ENCODE measurements at places on chromosomes 11 and 22.

DNA sequence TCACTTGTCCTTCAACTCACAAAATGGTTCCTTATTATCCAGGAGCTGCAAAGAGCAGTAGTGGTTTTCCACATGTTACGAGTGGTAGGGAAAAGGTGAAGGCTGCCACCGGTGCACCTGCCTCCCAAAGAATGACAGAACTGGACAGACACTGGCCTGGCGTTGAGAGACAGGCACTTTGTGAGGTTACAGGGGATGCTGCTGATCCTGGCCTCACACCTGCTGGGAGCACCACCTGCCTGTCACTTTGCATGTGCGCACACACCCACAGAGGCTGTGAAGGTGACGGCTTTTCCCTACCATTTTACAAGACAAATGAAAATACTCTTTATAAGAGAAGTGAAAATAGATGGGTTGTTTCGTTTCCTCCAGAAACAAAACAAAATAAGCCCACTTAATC lies 175.3 kb upstream of the B3GAT1 start:
- no peak for DNase-seq

- DNase-seq = no peak
Observed at GRCh38 chr22:35746946-35747703, 29.5 kb downstream of the APOL5 start.

DNA sequence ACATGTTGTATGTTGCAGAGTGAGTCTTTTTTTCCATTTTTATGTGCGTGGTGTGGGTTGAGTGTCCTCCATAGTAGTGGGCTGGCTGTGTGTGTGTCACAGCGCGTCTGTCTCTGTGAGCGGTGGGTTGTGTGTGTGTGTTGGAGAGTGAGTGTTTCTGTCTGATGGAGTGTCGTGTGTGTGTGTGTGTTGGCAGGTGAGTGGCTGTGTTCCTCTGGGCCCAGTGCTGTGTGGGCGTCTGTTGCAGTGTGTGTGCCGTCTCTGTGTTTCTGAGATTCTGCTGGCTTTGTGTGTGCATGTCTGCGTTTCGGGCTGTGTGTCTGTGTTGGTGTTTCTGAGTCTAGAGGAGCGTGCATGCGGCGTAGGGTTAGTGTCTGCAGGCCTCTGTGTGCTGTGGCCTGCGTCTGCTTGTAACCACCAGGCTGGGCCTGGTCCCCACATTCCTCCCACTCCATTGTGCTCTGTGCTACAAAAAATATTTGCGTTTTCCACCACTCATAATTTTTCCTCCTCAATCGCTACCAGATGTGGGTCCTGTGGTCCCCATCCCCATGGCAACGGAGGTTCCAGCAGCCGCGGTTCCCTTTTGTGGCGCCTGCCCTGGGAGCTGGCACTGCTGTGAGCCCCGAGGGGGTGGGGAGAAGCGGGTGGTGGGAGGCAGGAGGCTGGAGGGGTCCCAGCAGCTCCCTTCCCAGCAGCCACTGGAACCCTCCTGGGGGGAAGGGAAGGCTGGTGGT lies 15.2 kb downstream of the SCARF2 start:
- DNase-seq = no peak

- no peak for DNase-seq
Observed at GRCh38 chr22:43753688-43754087, 58.4 kb downstream of the EFCAB6 start.

GRCh38 chr11:35099278-35100012 lies 39.5 kb upstream of the CD44 start:
- DNase-seq = no peak

DNA sequence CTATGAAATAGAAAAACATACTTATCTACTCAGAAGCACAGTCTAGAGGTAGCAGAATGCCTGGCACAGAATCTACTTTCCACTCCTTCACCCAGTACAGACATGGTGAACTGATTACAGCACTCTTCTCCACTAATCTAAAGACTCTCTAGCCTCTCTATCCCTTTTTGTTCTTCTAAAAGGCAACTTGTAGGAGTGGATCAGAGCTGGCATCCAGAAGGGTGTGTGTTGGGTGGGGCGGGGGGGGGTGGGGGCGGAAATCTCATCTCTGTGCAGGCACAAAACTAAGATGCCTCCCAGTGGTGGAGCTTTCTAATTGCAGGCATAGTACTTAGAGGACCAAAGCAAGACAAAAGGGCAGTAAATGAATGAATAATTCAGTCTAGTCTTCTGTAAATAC lies 11.5 kb upstream of the EMID1 start:
- no peak for DNase-seq

DNA sequence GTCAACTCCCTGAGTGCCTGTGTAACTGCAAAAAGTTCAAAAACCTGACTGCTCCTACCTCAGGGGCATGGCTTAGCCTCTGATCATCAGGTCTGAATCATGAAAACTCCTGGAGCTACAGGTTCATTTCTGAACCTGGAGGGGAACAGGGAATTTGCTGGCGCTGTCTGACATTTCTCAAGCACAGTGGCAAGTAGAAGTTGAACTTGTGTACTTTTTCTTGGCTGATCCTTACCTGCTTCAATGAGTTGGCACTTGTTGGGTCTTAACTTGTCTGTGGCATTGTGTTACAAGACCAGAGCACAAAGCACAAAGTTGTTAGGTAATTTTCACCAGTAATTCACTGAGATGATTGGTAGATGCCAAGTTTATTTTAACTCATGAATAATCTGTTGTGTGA lies 3.3 kb downstream of the TMEM109 start:
- no peak for DNase-seq

GRCh38 chr22:19524170-19525115 lies at the start of gene CLDN5:
CLDN5 (minus strand) TSS chr22:19524410; CDS start chr22:19524255, 155 bp downstream.
- DNase-seq = peak; percentile 34

- no peak for DNase-seq
Observed at GRCh38 chr22:28116219-28116673, 197.2 kb upstream of the PITPNB start.

GRCh38 chr22:47164514-47165337 lies 402.3 kb downstream of the TBC1D22A start:
- DNase-seq = no peak

DNA sequence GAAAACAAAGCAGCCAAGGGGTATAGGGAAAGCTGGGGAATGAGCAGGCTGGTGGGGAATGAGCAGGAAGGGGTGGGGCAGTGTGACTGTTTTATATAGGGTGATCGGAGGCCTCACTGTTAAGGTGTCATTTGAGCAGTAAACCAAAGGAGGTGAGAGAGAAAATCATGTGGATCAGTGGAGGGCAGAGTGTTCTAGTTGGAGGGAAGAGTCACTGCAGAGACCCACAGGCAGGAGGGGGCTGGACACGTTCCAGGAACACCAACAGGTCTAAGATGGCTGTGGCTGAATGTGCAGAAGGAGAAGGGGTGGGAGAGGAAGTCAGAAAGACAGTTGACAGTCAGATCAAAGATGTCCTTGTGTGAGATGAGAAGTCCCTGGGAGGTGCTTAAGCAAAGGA lies 103.8 kb downstream of the ENTHD1 start:
- no peak for DNase-seq

DNA sequence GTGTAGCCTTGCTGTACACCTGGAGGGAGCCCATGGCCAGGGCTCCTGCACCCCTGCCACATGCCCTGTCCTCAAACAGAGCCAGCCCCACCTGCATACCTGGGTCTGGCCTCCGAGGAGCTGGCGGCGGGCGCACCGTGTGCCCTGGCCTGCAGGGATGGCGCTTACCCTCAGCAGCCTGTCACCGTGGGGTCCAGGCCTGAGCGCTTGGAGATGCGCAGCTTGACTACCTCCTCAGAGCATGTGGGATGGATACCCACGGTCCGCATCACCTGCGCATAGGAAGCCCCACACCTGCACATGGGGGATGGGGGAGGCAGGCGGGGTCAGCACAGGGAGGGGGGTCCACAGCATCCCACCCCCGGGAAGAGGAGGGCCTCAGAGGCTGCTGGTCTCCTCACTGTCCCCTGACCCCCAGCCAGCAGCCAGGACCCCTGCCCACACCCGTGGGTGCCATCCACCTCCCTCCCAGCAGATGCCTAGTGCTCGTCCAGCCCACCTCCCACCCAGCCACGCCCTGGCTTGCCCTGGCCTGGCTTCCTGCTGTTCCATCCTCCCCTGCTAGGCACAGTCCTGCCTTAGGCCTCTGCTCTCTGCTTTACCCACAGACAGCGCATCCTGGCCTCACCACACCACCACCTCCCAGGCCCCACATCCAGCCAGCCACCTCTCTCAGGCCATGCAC lies 22.4 kb upstream of the GNB1L start:
- no peak for DNase-seq

DNA sequence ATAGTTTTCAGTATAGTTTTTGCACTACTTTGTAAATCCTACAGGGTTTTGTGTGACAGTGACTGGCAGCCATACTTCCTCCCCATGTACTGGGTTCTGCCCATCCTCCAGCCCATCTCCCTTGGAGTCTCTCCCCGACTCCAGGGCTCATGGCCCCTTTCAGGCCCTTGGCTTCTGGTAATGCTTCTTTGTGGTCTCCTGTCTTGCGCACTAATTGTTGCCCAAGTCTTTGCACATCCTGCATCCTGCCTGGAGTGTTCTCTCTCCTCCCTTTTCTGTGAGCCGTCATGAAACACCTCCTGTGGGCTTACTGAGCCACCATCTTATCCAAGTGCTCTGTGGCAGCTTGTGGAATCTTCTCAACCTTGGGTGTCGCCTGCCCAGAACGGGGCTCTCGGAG lies 11.4 kb upstream of the KCNQ1OT1 start:
- no peak for DNase-seq

GRCh38 chr11:89537936-89538335 lies 46.8 kb upstream of the NOX4 start:
- DNase-seq = no peak

- DNase-seq = no peak
Observed at GRCh38 chr11:82557274-82557673, 176.4 kb downstream of the FAM181B start.

GRCh38 chr11:2663506-2663905 lies 36.3 kb downstream of the KCNQ1OT1 start:
- DNase-seq = no peak

GRCh38 chr22:50620593-50621355 lies 7.2 kb downstream of the ARSA start:
- DNase-seq = peak; percentile 76

DNA sequence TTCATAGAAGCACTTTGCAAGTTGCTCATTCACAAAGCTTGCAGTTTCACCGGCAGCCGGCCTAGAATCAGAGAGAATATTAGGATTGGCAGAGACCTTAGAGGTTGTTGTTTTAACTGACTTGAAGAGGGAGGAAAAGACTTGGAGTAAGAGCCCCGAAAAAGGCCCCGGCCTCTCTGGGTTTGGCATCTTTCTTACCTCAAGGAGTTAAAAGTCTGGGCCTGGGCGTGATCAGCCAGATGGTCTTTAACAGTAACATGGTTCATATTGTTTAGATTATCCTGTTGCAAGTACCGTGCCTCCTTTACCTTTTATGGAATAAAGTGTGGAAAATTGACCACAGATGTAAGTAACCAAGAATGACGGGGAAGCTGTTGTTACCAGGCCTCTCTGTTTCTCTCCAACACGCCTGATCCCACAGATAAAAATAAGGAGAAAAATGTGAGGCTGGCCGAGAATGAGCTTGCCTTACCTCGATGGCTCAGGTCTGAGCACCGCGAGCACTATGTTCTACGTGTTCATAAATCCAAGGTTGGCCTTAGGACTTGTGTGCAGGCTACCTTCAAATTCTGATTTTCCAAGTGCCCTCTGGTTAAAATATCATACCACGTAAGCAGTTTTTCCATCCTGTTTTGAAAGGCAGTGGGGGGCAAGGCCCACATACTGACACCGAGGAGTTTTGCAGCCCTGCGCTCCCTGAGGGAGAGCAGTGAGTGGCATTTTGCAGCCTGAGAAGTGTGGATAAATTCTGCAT lies 56.4 kb downstream of the PARVA start:
- DNase-seq = no peak

All from stimulated activated CD4-positive, alpha-beta T cell treated with anti-CD3 and anti-CD28 coated beads, Interleukin-4, amount 100 ng/mL, for 4 hours (primary cell).